ENCODE measurements at places on chromosomes 6 and 20. TPM values are rescaled to one million over a fixed set of nuclear protein-coding genes. Genes with fewer than 3 reads are reported as not detected.

AHI1 gene
- 8.5 TPM for total RNA-seq

MOG gene
- total RNA-seq: 10.3 TPM

CD24 gene
- 0.75 TPM for total RNA-seq

C6orf58 gene
- total RNA-seq: not detected
